ENCODE measurements at places on chromosomes 1 and 21.

- DNase-seq: peak; percentile 27
These were observed at the start of gene IKBKE for GRCh38 chr1:206469933-206470691. Gene IKBKE (plus strand): TSS chr1:206470476. CDS start chr1:206473228, 2,752 bp downstream.

DNA sequence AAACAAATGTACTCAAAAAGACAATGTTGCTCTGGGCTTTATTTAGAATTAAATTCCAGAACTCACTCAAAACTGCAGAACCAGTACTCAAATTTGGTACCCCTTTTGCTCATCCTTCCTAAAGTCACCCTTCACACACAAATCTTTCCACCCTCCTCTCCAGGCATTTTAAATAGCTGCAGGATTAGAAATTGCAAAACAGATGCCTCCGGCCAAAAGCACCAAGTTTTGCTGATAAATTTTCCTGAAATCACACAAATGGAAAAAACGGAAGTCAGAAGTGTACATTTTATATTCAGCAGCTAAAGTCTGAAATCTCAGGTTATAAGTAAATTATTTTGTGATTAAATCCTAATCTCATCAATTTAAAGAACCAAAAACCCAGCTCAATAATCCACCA, 147.0 kb downstream of the NRIP1 start:
- no peak for DNase-seq

GRCh38 chr1:18946550-18947381, 9.7 kb downstream of the IFFO2 start:
- DNase-seq: no peak

- DNase-seq: no peak
These were observed 54.3 kb downstream of the ABL2 start for GRCh38 chr1:179175011-179175841.

DNA sequence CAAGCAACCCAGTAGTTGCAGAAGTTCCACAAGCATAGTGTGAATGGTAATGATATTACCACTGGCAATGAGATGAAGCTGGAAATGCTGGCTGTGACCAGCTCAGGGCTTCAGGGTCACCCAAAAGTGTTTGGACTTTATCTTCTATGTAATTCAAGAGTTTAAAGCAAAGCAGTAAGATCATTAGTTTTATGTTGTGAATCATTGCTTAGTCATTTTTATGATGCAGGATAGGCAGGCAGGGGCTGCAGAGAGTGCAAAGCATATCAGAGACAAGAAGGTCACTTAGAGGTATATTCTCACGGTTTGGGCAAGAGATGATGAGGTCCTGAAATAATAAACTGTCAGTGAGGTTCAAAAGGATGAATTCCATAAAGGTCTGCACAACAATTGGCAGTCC, 147.4 kb downstream of the OLFM3 start:
- DNase-seq: no peak

GRCh38 chr1:170864238-170864637, 71.1 kb upstream of the MROH9 start:
- DNase-seq: no peak

GRCh38 chr1:218349348-218350034, 4.4 kb downstream of the TGFB2 start:
- no peak for DNase-seq

DNA sequence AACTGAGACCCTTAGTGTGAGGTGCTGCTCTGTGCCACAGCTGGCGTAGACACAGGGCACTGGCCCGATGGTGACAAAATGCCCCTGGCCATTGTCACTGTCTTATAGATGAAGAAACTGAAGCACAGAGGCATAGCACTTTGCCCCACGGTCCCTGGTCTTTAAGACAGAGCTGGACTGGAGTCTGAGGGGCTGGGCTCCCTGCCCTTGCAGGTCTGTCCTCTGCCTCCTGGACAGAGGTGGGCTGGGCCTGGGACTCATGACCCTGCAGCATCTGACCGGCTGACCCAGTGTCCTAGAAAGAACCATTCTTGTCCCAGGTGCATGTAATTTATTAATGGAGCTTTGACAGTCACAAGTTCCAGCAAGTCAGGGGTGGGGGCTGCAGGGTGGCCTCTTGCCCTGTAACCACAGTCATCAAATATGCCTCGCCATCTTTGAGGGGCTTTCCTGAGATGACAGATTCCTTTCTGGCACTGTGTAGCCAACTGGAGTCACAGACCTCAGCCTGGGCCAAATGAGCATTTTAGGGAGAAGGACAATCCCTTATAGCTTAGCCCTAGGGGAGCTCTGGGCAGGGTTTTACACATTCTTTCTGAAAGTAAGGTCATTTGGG, 6.1 kb downstream of the SLFNL1 start:
- no peak for DNase-seq

DNA sequence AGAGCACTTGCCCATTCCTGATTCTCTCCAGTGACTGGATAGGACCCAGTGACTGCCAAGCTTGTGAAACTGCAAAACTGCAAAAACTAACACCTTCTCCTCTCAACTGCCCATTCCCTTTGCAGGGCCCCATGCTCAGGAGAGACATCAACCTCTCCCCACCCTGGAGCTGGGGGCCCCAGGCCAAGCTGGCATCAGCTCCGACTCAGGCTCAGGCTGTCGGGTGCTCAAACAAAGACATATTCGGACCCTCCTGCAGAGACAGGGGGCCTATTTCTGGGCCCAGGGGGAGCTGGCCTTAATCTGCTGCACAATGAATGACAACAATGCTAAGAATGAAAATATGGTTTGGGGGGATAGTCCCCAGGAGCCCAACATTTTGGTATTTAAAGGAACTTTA, 11.8 kb downstream of the LMX1A start:
- no peak for DNase-seq

DNA sequence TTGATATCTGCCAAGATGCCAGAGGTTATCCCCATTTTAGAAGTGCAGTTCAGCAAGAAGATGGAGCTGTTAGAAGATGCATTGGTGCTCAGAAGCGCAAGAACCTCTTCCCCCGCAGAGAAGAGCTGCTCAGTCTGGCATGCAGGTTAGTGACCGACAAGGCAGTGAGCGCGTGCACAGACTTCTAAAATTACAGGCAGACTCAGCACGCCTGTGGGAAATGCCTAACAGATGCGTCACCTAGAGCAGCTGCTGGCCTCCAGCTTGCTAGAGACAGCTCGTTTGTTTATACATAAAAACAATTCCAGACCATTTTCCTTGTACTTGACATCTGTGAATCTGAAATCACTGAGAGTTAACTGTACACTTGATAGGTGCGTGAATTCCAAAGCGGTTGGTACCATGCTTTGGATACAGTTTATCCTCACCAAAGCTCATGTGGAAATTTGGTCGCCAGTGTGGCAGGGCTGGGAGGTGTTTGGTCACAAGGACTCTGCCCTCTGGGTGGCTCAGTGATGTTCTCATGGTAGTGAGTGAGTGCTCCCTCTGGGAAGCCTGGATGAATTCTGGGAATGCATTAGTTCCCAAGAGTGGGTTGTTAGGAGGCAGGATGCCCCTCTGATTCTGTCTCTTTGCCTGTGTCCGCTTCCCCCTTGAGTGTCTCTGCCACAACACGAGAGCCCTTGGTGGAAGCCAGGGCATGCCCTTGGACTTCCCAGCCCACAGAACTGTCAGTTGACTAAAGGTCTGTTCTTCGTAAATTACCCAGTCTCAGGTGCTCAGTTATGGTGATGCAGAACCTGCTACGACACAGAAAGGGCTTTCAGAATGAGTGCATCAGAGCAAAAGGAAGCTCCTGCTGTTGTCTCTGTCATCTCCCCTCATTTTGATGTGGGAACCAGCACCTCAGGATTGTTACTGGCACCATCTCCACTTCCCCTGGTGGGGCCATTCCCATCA, 24.4 kb downstream of the SNAP47 start:
- DNase-seq: no peak

DNA sequence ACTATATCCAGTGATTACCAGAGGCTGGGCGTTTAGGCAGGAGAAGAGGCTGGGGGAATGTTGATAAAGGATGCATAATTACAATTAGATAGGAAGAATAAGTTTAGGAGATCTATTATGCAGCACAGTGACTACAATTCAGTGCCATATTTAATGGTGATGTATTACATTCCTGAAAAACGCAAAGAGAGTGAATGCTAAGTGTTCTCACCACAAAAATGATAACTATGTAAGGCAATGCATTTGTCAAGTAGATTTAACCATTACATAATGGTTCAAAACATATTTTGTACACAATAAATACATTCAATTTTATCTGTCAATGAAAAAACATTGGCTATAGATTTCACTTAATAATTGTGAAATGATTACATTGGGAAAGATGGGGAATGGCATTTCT, 548.9 kb downstream of the NUF2 start:
- no peak for DNase-seq

GRCh38 chr1:47918257-47918867, 78.8 kb downstream of the TRABD2B start:
- no peak for DNase-seq

DNA sequence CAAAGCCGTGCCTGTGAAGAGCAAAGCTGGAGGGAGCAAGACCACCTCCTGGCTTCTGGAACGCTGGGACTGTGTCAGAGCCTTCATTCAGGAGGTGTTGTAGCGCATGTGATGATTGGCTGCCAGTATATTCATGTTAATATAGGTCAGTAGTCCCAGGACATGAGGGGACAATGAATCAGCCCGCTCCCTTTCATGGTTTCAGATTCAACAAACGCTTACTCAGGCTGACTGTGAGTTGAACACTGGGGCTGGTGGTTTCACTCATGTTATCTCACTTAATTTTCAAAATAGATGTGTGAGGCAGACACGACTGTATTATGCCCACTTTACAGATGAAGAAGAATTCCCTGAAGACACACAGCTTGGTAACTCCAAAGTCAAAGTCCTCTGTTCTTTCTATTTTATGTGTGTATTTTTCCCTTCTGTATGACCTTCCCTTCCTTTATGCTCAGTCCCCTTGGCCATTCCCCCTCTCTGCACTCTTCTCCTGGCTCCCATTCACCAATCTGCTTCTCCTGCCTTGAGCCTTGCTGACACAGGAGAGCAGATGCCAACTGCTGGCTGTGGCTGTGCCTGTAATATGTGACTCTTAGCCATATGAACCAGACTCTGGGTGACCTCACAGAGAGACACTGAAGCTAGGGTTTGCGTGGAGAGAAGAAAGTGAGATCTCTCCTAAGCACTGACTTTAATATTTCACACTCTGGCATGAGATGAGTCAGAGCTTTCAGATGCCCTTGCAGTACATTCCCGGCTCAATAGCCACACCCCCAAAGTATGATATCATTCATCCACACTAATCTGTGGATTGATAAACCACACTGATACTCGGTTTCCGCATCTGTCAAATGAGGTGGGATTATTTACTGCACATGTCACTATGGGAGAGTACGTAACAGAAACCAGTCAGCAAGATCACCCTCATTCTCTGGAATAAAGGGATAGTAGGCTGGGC, 31.4 kb upstream of the KIRREL1 start:
- no peak for DNase-seq

GRCh38 chr21:33111577-33111976, 41.6 kb downstream of the OLIG1 start:
- no peak for DNase-seq

- DNase-seq: no peak
These were observed 23.6 kb upstream of the DDX59 start for GRCh38 chr1:200693327-200693726.

GRCh38 chr21:36803051-36803645, 104.2 kb downstream of the SIM2 start:
- DNase-seq: no peak

Data from effector memory CD4-positive, alpha-beta T cell (primary cell).